ENCODE measurements at places on chromosomes 6 and 20.

DNA sequence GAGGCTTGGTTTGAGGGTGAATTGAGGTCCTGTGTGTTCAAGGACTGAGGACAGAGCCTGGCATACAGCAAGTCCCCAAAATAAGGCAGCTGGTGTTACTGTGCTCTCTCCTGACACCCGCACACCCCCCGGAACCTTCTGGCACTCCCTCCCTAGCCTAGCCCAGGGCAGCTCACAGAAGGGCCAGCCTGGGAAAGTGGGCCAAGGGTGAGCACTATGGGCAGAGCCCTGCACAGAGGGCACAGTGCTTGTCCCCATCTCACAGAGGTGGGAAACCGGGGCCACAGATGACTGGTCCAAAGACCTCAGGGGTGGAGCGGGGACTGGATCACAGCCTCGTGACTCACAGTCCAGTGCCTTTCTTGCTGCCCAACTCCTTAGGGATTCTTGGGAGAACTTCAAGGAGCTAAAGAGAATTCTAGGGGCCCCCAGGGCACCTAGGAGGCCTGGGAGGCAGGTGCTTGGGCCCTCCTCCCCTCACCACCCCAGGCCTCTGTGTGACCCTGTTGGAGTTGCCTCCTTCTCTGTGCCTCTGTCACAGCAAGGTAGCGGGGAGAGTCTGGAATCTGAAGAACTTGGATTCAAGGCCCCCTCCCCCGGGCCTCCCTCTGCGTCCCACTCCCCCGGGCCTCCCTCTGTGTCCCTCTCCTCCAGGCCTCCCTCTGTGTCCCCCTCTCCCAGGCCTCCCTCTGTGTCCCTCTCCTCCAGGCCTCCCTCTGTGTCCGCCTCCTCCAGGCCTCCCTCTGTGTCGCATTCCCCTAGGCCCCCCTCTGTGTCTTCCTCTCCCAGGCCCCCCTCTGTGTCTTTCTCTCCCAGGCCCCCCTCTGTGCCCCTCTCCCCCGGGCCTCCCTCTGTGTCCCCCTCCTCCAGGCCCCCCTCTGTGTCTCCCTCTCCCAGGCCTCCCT lies 13.5 kb downstream of the DLGAP4 start:
- DNase-seq = no peak

- DNase-seq = no peak
These were observed 31.9 kb upstream of the MAPK13 start for GRCh38 chr6:36098253-36098919.

DNA sequence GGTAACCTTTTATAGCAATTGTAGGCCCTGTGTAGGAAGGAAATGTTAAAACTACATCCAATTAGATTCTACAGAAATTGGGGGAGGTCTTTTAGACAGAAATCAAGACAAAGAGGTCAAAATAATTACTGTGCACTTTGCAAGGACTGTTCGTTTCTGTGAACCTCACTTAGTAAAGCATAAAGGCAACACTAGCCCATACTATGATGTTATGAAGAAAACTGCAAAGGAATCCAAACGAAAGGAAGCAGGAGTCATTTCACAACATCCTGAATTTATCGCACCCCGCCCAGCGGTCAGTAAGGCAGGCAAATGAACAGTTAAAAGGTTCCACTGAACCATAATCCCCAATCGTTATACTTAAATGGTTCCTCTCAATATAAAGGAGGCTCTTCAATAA lies 429.5 kb upstream of the ARID1B start:
- no peak for DNase-seq

DNA sequence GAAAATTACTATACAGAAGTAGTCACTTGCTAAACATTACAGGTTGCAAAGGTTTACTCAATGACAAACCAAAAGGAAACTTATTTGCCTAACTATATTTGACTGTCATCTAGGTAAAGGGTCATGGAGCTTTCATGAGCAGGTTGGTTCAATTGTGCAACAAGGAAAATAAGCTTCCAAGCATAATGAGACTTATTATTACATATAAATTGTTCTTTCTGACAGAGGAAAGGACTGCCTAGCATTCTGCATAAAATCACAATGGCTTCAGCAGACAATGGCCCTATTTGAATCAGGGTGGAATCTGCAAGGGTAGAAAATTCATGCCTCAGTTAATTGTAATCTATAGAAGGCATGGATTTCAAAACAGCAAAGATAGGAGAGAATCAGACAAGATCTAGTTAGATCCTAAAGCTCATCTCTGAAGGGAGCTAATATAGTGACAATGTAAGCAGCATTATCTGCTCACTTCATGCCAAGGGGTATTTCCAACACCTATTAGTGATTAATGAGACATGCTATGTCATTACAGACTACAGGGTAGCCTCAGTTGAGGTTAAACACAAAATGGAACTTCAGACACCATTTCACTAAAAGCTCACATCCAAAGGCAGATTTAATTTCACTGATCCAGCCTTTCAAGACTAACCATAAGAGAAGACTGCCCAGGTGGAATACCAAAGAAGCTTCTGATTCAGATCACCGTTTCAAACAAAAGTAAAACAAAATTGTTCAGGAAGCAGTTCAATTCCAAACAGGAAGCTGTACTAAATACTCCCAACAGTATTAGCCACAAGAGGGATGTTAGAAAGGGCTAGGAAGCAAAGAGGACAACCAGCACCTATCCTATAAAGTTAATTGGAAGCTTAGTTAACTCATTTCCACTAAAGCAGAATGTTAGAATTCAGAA lies 8.5 kb downstream of the STAU1 start:
- no peak for DNase-seq

GRCh38 chr20:43844778-43845614 lies 69.7 kb upstream of the TOX2 start:
- no peak for DNase-seq

GRCh38 chr6:16436550-16436949 lies 198.2 kb downstream of the GMPR start:
- no peak for DNase-seq
